Colonic mucosa (tissue), 4 donors: ENCODE measurements at places on chromosomes 11 and 22. TPM values are rescaled to one million over a fixed set of nuclear protein-coding genes. Genes with fewer than 3 reads are reported as not detected.

GRCh38 chr22:36369004-36369921 lies 18.5 kb downstream of the MYH9 start:
- no peak overlapping the region for H3K4me3 ChIP-seq
- no peaks in the 10 kb centered on the region for H3K36me3 ChIP-seq
- H3K27ac ChIP-seq: peak overlapping the region; percentile 93
- no peak for DNase-seq
- H3K27me3 ChIP-seq: no peaks in the 10 kb centered on the region

- no peak overlapping the region for H3K4me3 ChIP-seq
- no peaks in the 10 kb centered on the region for H3K27me3 ChIP-seq
- no peak for DNase-seq
- no peaks in the 10 kb centered on the region for H3K4me1 ChIP-seq
Measured at GRCh38 chr22:41885116-41885515, 29.8 kb downstream of the SHISA8 start.

- H3K27me3 ChIP-seq: no peaks in the 10 kb centered on the region
- no peak for DNase-seq
Measured at GRCh38 chr22:25102722-25103121, 96.9 kb upstream of the CRYBB3 start.

The PVALB gene
- not detected for total RNA-seq

DNA sequence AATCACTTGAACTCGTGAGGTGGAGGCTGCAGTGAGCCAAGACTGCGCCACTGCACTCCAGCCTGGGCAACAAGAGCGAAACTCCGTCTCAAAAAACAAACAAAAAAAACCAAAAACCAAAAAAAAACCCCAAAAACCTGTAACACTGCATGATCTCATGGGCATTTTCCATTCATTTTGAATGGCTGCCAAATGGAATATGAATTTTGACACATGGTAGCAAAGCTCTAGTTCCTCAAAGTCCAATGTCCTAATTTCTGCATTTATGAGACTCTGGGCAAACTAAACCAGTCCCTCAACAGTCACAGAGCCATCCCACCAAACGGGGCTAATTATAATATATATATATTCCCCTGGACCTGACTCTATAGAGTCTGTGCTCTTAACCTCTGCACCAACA lies 61.8 kb downstream of the SGSM3 start:
- no peak for DNase-seq
- no peaks in the 10 kb centered on the region for H3K4me1 ChIP-seq
- H3K27me3 ChIP-seq: no peaks in the 10 kb centered on the region
- H3K27ac ChIP-seq: no peak overlapping the region
- H3K36me3 ChIP-seq: peaks cover 6% of the 10 kb centered on the region
